ENCODE measurements at places on chromosomes 1 and 21.

DNA sequence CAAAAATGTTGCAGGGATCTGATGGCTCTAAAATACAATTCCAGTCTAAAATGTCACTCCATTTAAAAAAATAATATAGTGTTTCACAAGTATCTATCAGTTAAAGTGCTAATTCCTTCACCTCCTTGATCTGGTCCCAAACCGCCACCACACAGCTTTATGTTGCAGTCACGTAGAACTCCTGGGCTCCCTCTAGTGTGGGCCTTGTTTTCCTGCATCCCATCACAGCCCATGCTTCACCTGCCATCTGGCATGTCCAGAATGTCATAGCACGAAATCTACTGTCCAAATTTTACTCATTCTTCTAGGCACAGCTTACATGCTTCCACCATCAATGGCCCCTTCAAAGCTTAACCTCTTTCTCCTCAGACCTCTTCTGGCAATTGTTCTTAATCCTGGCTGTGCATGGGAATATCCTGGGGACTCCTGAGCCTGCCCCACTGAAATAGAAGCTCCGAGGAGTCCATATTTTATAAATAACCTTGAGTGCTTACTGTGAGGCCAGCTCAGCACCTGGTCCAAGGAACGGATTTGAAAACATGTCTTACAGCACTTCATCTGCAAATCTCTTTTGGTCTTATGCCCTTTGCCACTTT lies 15.5 kb downstream of the FYB2 start:
- peak; percentile 15 for DNase-seq

DNA sequence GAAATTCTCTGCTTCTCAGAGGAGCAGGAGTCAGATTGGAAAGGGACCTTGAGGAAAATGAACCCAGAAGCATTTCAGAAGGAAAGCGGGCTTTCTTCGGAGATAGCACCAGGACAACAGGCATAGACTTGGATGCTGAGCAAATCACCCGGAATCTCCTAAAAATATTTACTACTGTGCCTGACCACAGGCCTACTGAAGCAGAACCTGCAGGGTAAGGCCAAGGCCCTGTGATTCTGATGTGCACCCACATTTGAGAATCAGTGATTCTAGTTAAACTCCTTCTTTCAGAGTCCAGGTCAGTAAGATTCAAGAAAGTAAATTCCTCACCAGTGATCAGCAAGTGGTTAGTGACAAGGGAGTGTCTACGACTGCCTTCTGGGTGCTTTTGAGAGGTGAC lies 307.3 kb upstream of the DUSP10 start:
- no peak for DNase-seq

DNA sequence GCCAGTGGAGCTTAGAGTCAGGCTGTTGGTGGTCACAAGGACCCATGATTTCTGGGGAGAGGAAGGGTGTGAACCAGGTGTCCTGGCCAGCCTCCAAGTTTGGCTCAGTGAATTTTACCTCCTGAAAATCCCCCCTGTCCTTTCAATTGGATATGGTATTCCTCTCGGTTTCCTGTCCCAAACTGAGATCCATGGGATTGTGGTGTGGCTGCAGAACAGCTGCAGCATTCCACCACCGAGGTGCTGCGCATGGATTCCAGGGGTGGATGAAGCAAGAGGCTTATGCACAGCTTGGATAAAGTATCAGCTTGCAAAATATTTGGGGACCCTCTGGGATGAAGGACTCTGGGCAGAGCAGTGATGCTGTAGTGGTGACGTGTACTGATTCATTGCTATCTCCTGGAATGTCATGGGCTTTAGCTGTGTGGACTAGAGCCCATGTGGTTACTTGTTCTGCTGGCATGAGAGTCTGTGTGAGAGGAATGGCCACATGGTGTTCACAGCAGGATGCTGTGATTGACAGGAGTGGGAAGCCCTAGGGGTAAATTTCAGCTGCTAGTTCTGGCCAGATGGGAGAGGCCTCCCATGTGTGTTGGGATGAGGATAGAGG lies 148.7 kb upstream of the SPAG17 start:
- peak; percentile 62 for DNase-seq

- DNase-seq: no peak
Measured at GRCh38 chr1:24228311-24228710, 41.2 kb upstream of the IFNLR1 start.

DNA sequence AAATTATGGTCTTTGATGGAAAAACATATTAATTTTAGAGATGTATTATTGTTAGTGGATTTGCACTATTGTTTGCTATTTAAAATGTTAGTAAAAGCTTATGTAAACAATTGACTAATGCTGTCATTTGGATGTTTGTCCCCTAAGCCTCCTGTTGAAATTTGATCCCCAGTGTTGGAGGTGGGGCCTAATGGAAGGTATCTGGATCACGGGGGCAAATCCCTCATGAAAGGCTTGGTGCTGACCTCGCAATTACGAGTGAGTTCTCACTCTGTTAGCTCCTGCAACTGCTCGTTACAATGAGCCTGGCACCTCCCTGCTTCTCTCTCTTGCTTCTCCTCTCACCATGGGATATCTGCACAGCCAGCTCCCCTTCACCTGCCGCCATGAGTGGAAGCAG lies 14.3 kb downstream of the TMEM35B start:
- DNase-seq: no peak

DNA sequence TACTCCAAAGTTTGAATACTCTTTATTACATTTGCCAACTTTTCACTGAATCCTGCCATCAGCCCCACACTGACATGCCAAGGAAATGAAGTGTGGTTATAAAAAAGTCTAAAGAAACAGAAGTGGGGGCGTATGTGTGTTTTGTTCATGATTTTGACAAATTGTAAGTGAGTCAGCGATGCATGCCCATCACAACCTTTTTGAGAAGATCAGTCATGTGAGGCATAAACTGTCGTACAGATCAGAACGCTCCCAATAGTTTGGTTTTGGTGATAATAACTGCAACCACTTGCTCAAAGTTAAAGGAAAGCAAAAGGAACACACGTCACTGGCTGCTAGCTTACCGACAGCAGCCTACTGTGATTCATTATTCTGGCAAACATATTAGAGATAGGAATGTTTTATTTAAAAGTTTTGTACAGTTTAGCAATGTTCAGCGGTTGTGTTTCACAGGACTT lies 95.6 kb downstream of the RGS2 start:
- DNase-seq: no peak

DNA sequence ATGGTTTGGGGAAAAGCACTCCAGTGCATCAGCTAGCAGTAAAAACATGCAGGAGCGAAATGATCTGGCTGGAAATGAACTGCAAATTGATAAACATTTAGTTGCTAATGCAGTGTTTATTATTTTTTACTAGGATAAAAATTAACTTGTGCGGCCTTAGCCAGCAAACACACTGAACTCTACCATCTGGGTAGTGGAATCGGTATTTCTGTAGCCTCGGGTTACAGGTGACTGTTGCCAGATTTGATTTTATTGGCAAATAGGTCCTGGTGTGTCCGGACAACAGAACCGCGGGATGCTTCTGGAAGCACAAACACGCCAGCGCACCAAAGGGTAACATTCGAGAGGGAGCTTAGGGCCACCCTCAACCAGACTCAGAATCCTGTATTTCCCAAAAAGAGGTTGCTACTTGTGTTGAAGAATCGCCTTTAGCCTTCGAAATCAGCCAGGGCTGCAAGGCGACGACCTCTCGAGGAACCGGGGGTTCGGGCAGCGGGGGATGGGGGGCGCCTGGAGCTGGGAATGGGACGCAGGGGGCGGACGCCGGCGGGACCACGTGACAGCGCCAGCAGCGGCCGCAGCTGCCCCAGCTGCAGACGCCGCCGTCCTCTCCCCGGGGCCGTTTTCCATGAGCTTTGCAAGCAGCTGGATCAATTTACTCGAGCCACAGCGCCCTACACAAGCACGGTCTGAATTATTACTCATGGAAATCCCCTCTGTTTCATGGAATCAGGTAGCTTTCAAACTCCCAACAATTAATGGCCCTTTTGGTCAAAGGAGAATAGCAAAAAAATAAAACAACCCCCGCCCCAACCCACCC lies 158.8 kb downstream of the TOMM20 start:
- DNase-seq: peak; percentile 91

DNA sequence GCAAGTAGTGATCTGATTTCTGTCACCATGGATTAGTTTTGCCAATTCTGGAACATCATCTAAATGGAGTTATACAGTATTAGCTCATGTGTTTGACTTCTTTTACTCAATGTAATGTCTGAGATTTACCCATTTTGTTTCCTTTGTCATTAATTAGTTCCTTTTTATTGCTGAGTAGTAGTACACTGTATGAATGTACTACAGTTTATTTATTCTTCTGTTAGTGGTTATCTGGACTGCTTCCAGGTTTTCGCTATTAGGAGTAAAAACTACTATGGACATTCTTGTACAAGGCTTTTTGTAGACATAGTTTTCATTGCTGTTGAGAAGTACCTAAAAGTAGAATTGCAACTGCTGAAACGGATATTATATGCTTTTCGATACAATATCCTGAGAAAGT lies 14.1 kb downstream of the SUCO start:
- DNase-seq: no peak

GRCh38 chr1:246425895-246426294 lies 81.2 kb downstream of the SMYD3 start:
- DNase-seq: no peak

DNA sequence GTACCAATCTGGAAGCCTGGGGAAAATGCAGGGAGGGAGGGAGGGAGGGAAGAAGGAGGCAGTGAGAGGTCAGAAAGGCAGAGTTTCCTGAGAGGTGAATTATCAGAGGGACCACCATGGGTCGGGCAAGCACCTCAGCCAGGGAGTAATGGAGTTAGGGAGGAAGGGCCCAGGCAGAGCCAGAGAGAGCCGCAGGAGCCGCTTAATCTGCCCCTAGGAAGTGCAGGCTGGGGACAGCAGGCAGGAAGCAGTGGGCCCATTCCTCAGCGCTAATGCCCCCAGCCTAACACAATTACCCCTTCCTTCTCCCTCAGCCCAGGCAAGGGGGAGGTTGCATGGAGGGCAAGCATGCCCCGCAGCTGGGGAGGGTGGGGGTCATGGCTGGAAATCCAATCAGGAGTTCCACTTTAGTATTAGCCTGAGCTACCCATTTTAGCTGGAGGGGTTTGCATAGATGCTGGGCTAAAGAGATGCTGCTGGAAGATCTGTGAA lies 109.0 kb downstream of the TMEM53 start:
- no peak for DNase-seq

DNA sequence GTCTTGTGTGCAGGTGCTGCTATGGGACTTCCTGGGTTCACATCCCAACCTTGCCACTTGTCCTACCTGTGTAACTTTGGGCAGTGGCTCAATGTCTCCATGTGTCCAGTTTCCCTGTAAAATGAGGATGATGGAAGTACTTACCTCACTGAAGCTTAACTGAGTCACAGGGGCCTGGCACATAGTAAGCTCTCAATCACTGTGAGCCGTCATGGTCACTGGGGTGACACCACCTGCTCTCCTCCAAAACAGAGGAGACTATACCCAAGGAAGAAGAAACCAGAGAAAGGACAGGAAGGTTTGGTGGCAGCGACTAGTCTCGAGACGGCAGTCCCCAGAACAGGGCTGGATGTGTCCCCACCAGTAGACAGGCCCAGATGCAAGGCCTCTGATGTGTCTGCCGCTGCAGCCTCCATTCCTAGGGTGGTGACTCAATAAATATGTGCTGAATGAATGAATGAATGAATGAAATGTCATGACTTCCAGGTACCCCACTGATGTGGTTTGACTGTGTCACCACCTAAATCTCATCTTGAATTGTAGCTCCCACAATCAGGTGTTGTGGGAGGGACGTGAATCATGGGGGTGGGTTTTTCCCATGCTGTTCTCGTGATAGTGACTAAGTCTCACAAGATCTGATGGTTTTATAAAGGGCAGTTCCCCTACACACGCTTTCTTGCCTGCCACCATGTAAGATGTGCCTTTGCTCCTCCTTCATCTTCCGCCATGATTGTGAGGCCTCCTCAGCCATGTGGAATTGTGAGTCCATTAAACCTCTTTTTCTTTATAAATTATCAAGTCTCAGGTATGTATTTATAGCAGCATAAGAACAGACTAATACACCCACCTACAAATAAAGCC lies 13.0 kb upstream of the LRP8 start:
- DNase-seq: no peak

DNA sequence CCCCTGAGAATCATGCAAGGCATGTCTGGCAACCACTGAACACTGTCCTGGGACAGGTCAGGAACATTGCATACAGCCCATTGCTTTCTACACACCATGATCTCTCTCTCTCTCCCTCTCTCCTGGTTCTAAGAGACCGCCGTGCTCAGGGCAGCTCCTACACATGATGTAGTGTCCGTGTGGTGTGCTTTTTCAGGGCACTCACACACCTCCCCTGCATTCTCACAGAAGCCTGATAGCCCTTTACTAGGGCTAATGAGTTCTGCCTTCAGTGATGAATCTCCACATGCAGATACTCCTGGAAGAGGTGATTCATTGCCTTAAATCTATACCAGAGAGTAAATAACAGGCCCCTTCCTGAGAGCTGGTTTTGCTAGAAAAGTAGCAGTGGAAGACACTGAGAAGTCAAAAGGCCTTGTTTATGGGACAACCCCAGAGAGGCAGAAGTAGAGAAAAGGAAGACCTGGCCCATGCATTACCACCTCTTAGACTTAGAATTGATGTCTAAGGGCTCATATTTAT lies 7.2 kb upstream of the OLFML2B start:
- no peak for DNase-seq

DNA sequence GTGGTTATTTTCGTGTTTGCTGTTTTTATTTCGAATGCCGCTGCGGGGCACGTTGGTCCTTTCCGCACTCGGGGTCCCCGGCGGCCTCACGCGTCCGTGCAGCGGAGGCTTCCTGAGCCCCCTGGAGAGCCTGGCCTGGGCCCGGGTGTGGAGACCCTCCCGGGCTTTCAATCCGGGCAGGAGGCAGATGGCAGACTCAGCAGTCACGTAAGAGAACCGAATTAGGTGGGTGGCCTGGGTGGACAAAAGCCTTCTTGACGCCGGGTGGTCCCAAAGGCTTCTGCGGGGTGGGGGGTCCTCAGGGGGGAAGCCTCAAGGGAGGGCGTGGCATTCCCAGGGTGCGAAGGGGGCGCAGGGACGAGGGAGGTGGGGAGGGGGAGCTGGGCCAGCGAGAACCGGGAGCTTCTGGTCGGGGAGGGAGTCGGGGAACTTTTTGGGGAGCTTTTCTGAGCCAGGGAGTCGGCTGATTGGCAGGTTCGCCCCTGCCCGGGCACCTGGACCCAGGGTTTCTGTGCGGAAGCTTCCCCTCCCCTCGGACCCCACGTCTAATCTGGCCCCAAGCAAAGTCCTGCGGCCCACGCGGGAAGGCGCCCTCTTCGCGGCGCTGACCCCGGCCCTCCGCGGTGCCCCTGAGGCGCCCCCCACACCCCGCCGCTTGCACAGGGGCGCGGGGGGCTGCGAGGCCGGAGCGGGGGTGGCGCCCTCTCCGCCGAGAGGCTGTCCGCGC lies 1.3 kb upstream of the HES4 start:
- no peak for DNase-seq
